ENCODE measurements at places on chromosomes 2 and 18.
A peak's percentile ranks its signal among the peaks of the same experiment; 100 is the strongest.

- DNase-seq = no peak
Measured at GRCh38 chr18:11310476-11311086, 161.2 kb upstream of the PIEZO2 start.

DNA sequence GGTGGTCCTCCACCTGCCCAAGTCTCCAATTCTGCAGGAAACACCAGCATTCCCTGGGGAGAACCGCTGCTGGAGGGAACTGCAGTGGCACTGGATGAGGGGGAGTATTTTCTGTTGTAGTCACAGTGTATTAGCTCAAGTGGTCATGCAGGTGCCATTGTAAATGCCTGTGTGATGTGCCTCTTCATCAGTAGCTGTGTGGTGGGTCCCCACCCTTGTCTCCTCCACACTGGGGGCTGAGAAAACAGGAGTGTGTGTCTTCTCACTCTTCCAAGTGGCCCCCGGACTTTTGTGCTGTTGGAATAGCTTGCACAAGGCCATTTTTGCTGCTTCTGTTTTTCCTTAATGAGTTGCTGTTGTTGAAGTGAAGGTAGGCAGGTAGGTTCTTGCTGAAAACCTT lies 8.7 kb downstream of the NCK2 start:
- DNase-seq = no peak

- peak; percentile 62 for DNase-seq
Measured at GRCh38 chr18:44946529-44947113, 265.9 kb downstream of the SETBP1 start.

DNA sequence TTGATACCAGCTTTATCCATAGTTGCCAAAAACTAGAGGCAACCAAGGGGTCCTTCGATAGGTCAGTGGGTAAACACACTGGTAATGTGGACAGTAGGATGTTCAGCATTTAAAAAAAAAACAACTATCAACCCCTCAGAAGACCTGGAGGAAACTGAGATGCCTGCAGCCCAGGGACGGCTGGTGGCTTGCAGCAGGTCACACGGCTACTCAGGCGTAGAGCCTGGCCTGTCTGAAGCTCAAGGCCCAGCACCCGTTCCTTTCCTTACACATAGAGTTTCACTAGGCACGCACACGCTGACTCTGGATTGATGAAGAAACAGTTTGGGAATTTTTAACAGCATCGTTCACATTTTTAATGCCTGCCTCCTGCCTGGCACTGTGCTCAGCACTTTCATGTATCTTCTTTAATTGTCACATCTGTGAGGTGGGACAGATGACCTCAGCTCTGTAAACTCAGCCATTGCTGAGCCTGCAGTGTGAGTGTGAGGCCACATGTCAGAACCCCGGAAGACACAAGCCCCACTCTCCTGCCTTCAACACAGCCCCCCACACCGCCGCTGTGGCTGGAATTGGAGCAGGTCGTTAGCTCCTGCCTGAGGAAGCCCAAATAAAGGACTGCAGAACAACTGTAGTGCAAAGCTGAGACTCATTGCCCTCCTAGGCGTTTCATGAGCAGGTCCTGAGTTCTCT lies 40.7 kb downstream of the TRAPPC12 start:
- no peak for DNase-seq

DNA sequence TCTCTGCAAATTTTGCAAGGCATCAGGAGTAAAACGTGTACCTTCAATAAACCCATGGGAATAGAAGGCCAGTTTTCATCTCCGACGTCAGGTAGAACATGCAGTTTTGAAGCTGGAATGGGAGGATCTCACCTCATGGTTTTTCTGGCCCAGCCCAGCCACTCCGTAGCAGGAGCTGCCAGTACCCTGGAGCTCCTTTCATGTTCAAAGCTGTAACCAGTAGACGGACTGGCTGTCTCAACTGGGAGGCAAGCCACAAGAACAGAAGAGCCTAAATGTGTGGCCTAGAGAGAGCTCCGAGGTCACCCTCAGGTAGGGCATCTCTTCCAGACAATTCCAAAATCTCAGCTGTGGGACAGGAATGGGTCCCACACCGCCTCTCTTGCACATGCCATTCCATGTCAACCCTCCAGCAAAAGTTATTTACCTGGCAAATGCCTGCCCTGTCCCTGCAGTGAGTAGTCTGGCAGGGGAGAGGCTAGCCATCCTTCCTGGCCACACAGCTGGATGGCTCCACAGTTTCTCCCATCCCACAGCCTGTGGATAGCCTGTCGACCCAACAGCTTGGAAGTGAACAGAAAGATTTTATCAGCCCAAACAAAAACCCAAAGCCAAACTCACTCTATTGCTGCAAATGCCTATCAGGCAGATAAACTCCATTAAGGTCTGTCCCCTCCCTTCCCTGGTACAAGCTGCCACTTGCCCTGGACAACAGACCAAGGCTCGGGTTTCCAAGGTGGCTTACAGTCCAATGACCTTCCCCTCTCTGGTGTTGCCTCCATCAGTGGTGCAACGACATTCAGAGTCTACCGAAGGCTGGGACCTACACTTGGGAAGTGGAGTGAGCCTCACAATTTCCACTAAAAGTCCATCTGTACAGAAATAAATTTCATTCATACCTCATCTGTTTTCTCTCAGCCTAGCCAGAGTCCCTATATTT lies 27.8 kb downstream of the CRACDL start:
- DNase-seq = no peak

DNA sequence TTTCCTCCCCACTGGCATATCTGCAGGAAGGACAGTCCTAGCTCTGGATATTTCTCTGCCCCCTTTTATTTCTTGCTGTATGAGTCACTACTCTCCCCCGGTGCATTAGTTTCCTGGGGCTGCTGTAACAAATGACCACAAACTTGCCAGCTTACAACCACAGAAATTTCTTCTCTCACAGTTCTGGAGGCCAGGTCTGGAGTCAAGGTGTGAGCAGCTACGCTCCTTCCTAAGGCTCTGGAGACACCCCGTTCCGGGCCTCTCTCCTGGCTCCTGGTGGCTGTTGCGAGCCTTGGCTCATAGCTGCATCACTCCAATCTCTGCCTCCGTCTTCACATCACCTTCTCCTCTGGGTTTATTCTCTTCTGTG lies 34.1 kb downstream of the PTPRM start:
- no peak for DNase-seq

DNA sequence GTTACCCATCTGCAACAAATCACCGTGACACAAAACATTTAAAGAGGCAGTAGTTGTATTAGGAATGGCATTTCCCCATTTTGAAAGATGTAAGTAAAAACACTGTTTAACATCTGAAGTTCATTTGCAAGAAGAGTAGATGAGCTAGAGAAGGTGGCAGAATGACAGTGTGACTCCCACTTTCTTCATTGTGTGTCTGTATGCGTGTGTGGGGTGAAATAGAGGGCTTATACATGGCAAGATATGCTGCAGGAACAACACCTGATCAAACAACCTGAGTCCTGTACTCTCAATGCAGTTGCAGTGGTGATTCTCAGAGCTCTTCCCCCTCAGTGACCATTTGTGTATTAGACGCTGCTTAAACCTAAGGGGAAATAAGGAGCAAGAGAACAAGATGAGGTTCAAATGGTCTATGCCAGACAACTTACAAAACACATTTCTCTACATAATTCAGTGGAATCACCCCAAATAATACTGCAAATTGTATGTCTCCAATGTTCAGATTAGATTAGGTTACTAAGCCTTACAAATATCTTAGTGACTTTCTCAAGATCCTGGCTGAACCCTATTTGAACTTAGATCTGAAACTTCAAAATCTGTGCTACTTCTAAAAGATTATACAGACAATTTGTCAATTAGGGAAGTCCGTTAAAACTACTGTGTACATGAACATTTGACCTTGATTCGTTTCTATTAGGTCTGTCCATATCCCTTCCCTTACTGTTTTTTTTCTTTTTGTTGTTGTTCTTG lies 230.1 kb downstream of the LRRTM1 start:
- DNase-seq = no peak

GRCh38 chr2:196217116-196217515 lies 45.7 kb upstream of the STK17B start:
- no peak for DNase-seq

DNA sequence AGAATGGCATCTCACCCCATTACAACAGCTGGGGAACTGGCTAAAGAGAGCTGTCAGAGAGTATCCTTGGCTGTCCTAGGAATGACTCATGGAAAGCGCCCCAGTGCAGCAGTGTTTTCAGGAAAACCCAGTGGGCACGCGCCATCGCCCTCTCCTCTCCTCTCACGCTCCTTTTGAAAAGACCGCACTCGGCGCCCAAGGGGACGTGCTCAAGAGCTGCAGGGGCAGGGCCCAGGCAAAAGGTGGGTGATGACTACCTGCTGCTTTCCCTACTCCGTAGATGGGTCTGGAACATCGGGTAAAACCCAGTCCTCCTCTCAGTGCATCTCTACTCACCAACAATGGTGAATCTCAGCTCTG lies 68.1 kb downstream of the EMILIN2 start:
- no peak for DNase-seq

GRCh38 chr2:236568068-236568921 lies 1.3 kb upstream of the ACKR3 start:
- DNase-seq = no peak

DNA sequence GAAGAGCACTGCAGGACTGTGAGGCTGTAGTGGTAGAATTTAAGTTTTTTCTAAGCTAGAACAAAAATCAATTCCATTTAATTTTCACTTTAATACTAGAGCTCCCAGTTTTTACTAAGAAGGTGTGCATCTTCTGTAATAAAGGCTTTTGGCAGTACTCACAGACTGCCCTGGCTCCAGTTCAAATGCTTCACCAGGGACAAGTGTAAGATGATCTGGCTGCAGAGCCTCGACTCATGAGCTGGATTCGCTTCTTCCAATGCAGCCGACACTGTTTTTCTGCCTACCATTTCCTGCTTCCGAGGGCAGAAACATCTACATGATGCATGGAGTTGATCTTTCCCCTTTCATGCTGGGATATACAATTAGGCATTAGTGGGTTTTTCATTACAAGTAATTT lies 87.0 kb downstream of the FARSB start:
- DNase-seq = peak; percentile 45

GRCh38 chr2:11749646-11750349 lies 3.4 kb downstream of the LPIN1 start:
- no peak for DNase-seq

GRCh38 chr2:205347899-205348298 lies 334.4 kb upstream of the NRP2 start:
- DNase-seq = no peak

DNA sequence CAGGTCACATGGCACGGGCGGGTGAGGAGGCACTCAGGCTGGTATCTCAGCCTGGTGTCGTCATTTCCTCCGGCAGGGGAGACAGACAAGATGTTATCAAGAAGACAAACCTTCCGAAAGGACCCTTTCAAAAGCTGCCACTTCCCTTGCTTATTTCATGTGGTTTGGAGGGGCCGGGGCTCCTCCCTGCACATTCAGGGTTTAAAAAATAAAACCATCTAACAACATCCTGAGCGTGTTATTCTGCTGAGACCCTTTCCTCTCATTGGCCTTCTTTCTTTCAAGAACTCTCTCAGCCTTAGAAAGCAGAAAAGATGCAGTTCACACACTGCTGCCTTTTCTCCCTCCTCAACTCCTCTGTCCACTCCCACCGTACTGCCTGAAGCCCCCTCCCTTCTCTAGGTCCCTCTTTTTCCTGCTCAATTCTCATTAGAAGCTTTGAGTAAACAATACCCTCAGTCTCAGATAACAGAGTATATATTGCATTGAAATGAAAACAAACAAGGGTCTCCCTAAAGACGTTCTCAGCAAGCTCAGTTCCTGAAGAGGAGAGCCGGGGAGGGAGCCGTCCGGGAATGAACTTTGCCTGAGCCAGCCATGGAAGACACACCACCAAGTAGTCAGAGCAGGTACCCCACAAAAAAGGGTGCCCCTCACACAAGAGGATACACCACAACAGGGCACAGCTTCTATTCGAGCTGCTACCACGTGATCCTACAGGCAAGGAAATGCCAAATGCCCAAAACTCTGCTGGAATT lies 9.7 kb downstream of the SMAD7 start:
- no peak for DNase-seq

DNA sequence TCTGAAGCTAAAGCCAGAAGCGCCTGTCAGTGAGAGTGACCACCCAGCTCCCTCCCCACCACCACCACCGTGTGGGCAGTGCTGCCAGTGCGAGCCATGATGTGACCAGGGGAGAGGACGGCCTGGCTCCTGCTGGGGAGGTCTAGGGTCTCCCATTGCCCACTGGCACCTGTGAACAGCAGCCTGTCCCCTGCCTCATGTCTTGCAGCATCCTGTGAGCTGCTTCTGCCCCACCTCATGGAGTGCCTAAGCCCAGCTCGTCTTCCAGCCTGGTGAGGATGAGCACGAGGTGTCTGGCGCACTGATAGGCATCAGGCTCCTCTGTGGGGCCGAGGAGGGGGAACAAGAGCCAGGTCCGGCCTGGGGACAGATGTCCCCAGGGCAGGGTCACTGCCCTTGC lies 61.4 kb downstream of the FAM168B start:
- no peak for DNase-seq

- no peak for DNase-seq
Measured at GRCh38 chr2:11953258-11953657, 206.8 kb downstream of the LPIN1 start.

DNA sequence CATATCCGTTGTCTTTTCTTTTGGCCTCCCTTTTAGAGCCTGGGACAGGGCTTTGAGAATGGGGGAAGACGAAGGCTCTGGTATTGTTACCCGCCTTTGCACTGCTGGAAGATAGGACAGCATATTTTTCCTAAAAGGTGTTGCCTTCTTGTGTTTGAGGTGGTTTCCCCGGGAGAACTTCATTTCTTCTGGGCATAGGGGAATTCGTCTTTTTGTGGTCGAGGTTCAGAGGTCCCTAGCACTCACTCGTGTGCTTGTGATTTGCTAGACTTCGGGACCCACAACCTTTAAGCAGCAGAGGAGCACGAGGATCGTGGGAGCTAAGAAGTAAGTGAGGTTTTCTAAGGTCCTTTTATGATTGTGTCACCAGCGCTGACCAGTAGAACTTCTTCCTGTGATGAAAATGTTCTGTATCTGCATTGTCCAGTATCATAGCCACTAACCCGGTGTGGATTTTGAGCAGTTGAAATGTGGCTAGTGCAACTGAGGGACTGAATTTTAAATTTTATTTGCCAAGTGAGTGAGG lies 611 bp downstream of the ZNF512 start:
- no peak for DNase-seq

- no peak for DNase-seq
Measured at GRCh38 chr2:174490051-174490450, 3.2 kb upstream of the GPR155 start.

DNA sequence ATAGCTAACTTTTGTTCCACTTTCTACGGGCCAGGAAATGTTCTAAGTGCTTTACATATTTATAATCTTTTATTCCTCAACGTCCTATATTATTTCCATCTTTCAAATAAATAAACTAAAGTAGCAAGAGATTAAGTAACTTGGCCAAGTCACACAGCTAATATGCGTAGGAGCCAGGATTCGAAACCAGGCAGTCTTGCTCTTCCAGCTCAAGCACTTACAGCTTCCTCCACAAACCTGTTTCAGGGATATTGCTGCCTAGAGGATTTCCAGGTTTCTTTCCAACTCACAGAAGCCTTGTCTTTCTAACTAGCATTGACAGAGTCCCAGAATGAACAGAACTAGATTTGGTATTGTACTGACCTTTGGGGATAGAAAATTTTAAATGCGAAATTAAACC lies 102.5 kb downstream of the FIGN start:
- no peak for DNase-seq
